SHP77 (cell line): ENCODE measurements at places on chromosomes 7 and 10.

GRCh38 chr10:26488344-26488743 is 50.2 kb downstream of the APBB1IP start:
- DNase-seq, result no peak

DNA sequence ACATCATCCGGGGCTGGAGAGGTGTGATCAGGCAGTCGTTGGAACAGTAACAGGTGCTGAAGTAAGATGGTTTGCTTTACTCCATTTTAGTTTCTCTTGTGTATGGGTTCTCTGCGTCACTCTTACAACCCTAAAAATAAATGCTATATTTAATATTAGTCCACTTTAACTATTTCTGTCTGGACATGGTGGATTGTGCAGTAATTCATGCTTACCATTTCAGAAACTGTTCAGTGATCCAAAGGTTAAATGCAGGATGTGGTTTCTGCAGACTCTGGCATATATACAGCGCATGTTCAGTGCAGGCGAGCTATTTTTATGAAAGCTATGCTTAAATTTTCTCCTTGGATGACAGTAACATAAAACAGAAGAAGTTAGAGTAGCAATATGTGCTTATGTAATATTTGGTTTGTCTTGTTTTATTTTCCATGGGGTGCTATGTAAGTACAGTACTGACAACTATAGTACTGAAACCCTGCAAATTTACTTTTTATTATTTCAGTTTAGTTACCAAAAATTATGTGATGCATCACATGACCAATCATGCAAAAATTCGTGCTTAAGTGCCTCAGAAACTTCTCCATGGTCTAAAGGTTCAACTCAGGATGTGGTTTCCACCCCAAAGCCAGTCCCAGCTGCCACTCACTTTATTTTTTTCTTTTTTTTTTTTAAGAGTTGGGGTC is 46.6 kb upstream of the GRID1 start:
- DNase-seq, result no peak

- DNase-seq, result no peak
Observed at GRCh38 chr7:102061981-102062390, 224.7 kb upstream of the SH2B2 start.

DNA sequence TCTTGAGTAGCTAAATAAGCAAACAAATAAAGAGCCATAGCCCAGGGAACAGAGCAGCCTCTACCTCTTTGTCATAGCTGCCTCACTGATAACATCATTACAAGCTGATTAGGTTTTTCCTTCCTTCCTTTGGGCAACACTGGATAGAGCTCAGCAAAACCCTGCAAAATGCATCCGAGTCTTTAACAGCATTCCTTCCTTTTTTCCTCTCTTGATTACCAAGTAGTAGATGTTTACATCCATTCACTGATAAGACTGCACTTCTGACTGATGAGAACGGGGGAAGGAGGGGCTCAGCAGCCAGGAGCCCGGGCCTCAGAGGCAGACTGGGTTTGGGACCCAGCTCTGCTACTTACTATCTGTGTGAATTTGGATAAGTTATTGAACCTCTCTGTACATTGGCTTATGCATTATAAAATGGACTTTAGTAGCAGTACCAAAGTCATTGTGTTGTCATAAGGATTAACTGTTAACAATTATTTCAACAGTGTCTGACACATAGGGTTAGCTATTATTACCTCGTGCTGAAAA is 214.2 kb downstream of the ANK3 start:
- DNase-seq, result no peak

DNA sequence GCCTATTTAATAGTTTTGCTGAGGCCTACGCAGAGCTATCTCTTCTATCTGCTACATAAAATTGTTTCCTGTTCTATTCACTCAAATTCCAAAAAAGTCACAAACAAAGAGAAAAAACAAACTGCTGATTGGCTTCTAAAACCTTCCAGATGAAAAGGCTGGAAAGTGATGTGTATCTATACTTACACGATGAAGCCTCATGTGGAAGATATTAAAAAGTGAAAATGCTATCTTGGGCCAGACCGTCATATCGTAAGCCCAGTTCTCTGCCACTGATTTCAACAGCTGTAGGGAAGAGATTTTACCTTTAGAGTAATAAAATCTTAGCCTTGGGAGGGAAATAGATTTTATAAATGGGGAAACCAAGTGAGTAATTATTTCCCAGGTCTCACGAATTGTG is 394.8 kb downstream of the KIF20B start:
- DNase-seq, result no peak

DNA sequence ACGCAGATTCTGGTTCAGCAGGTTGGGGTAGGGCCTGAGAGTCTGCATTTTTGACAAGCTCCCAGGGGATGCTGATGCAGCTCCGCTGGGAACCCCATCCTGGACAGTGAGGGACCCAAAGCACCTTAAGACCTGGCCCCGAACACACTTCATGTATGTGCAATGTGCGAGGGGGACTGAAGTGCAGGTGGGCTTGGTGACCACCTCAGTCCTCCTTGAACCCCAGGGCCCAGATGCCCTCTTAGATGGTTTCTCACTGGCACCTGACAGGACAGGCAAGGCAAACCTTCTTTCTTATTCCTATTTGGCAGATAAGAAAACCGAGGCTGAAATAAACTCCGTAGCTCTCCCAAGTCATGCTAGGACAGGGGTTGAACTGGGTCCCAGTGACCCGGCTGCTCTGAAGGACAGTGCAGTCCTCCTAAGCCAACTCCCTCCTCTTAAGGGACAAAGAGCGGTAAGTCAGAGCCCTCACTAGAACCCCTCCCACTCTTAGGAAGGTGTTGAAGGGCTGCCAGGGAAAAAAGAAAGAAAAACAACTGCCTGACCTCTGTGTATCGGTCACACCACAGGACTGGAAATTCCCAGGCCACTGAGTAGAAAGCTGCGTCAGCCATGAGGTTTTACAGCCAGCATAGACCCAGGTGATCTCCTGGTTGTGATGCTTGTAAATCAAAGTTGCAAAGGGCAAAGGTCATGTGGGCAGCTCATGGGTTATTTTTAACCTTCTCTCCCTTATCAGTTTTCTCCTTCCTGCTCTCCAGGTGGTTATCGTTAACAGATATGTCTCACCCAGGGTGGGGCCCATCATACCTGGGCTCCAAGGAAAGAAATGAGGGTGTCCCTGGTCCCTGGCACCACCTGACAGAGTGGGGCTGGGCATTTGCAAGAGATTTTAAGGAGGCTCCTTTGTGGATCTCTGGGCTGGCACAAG is 90.9 kb upstream of the SMNDC1 start:
- no peak for DNase-seq

GRCh38 chr7:28986765-28987110 is 28.6 kb upstream of the TRIL start:
- DNase-seq, result no peak

- DNase-seq, result no peak
Observed at GRCh38 chr10:16904049-16904448, 86.8 kb upstream of the RSU1 start.

- no peak for DNase-seq
Observed at GRCh38 chr10:113005380-113005779, 55.3 kb downstream of the TCF7L2 start.

- no peak for DNase-seq
Observed at GRCh38 chr10:128295003-128295402, 168.8 kb upstream of the MKI67 start.

DNA sequence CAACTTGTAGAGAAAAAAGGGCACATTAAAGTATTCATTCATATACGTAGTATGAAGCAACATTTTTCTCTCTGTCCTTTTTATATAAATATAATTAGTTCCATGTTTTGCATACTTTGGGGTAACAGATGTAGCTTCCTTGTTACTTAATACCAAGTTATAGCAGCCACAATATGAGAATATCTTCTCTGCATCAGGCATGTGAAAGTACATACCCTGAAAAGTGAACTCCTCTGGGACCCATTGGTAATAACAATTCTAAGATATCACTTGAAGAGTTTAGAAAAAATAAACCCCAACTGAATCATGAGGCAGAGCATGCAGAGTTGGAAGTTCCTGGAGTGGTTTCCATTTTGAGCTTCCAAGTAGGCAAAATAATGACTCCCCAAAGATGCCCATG is 2.4 kb upstream of the CRPPA start:
- no peak for DNase-seq

GRCh38 chr10:25390733-25391132 is 215.9 kb downstream of the GPR158 start:
- no peak for DNase-seq

DNA sequence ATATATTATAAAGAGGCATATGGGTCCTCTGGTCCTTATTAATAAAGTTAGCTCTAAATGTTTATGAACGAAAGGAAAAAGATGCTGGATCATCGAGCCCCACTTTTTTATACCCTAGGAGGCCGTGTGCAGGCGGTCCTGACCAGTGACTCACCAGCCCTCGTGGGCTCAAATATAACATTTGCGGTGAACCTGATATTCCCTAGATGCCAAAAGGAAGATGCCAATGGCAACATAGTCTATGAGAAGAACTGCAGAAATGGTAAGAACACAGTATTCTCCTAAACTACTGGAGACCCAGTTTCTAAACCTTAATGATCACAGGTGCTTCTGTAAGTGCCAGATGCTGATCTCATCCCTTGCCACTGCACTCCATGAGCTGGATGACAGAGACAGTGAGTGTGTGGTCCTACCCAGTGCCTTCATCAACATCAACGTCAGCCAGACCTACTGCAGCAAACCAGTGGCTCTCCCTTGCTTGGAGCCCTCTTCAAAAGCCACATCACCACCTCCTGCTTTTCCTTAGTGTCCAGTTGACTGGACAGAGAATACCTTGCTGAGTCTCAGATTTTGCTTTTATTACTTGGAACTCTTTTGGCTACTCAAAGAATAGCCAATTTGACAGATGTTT is 7.6 kb downstream of the GPNMB start:
- DNase-seq, result no peak
